IMR-90 (cell line): ENCODE measurements at places on chromosomes 7 and 10. TPM values are rescaled to one million over a fixed set of nuclear protein-coding genes. Genes with fewer than 3 reads are reported as not detected.
A peak's percentile ranks its signal among the peaks of the same experiment; 100 is the strongest.

GRCh38 chr7:152522571-152523067 lies 86.8 kb upstream of the KMT2C start:
- H3K27ac ChIP-seq, result no peak overlapping the region
- no peak for DNase-seq
- H3K27me3 ChIP-seq, result no peaks in the 10 kb centered on the region
- H3K4me3 ChIP-seq, result peak overlapping the region; percentile 19
- no peaks in the 10 kb centered on the region for H3K4me1 ChIP-seq

- 0 out of 2 replicates have a peak, but pooled peaks cover 5% of the 10 kb centered on the region for H3K36me3 ChIP-seq
- H3K4me3 ChIP-seq, result no peak overlapping the region
These were observed 56.6 kb downstream of the MPLKIP start for GRCh38 chr7:40077849-40078248.

DNA sequence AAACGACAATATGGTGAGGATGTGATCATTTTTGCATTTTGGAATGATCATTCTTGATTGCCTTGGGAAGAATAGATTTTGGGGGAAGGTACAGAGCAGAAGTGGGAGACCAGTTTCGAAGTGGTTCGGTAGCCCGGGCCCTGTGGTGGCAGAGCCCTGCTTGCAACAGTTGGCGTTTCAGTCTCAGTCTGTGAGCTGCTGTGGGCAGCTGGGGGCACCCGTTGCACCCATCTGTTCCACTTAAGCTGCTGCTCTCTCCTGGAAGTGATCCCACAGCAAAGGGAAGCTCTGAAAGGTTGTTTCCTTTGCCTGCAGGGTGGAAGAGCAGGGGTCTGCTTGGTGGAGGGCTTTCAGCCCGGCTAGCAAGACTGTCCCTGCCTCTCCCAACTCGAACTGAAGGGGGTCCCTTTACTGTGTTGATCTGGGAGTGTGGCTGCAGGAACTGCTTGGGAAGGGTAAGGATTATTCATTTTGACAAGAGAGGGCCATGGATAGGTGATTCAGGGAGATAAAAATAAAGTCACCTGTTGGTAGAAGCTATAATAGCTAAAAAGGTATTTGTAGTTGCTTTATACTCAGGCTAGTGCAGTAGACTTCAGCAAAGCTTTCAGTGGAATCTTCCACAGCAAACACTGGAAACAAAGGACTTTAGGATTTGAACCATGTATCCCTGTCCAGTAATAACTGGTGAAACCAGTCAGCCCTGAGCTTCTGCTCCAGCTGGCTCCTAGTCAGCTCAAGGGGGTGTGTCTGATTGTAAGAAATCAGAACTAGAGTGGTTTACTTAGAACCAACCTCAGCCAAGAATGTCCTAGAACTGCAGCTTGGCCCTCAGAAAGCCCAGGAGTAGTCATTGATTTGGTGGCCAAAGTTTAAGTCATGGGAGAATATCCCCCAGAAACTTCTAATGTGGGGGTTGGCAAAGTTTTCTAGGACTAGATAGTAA lies 53.1 kb upstream of the PDCD4 start:
- H3K4me3 ChIP-seq, result no peak overlapping the region
- no peak overlapping the region for H3K27ac ChIP-seq
- H3K36me3 ChIP-seq, result no peaks in the 10 kb centered on the region
- H3K27me3 ChIP-seq, result peaks cover 14% of the 10 kb centered on the region
- no peaks in the 10 kb centered on the region; the same call in 1 of the 2 replicates for H3K4me1 ChIP-seq

DNA sequence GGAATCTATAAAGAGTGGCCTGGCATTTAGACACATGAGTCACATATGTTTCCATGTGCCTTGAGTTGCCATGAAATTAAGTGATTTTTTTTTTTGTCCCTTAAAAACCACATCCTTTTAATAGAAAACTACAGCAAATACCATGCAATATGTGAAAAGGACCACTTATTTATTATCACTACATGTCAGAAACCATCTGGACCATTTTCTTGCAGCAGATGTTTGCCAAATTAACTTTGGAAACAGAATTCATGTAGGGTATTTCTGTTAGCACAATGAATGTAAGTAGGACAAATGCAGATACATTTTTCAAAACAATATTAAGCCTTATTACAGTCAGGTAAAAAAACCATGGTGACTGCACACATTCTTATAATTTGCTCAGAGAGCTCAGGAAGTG lies 230.6 kb downstream of the REEP3 start:
- peaks cover 1% of the 10 kb centered on the region; the same call in 1 of the 2 replicates for H3K27me3 ChIP-seq
- no peaks in the 10 kb centered on the region for H3K4me1 ChIP-seq
- H3K4me3 ChIP-seq, result no peak overlapping the region
- H3K36me3 ChIP-seq, result no peaks in the 10 kb centered on the region
- no peak overlapping the region for H3K27ac ChIP-seq

- H3K4me1 ChIP-seq, result no peaks in the 10 kb centered on the region
- no peaks in the 10 kb centered on the region for H3K27me3 ChIP-seq
- H3K4me3 ChIP-seq, result no peak overlapping the region
- H3K36me3 ChIP-seq, result no peaks in the 10 kb centered on the region
- no peak for DNase-seq
These were observed 23.2 kb downstream of the CYCS start for GRCh38 chr7:25101817-25102216.

DNA sequence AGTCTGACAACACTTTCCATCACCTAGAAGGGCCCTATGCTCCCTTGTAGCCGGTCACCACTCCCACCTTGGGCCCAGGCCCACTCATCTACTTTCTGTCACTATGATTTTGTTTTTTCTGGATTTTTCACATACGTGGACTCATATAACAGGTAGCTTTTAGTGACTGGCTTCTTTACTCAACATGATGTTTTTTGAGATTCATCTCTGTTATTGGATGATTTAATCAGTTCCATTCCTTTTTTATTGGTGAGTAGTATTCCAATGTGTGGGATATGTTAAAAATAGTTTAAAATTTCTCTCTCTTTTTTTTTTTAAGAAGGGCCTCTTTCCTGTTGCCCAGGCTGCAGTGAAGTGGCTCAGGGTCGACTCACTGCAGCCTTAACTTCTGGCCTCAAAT lies 9.3 kb downstream of the PALD1 start:
- H3K4me1 ChIP-seq, result no peaks in the 10 kb centered on the region
- H3K27ac ChIP-seq, result no peak overlapping the region
- no peaks in the 10 kb centered on the region for H3K36me3 ChIP-seq
- DNase-seq, result no peak
- H3K4me3 ChIP-seq, result no peak overlapping the region
- peaks cover 23% of the 10 kb centered on the region for H3K27me3 ChIP-seq

DNA sequence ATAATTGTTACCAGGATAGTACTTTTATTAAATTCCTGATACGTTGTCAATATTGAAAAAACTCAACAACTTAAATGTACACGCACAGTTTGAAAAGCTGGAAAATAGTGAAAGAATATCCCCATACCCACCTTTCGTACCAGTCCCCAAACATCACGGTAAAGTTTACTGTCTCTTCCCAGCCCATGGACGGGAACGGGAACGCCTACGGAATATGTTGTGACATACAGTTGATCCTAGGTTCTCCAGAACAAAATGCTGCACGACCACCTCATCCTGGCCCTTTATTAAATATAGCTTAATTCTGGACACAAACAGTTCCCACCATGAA lies 527 bp upstream of the BCAP29 start:
- H3K36me3 ChIP-seq, result peaks cover 3% of the 10 kb centered on the region; the same call in 1 of the 2 replicates
- H3K4me1 ChIP-seq, result no peaks in the 10 kb centered on the region
- peak overlapping the region; percentile 74 for H3K27ac ChIP-seq

- no peak overlapping the region for H3K27ac ChIP-seq
- H3K36me3 ChIP-seq, result no peaks in the 10 kb centered on the region
- H3K27me3 ChIP-seq, result no peaks in the 10 kb centered on the region
- no peak for DNase-seq
- no peak overlapping the region for H3K4me3 ChIP-seq
These were observed 963.7 kb downstream of the REEP3 start for GRCh38 chr10:64484811-64485330.

- peaks cover 71% of the 10 kb centered on the region for H3K36me3 ChIP-seq
- no peak overlapping the region for H3K4me3 ChIP-seq
- no peak for DNase-seq
- H3K4me1 ChIP-seq, result peaks cover 8% of the 10 kb centered on the region
- no peaks in the 10 kb centered on the region for H3K27me3 ChIP-seq
- peak overlapping the region; percentile 15 for H3K27ac ChIP-seq
These were observed 41.3 kb downstream of the PFKP start for GRCh38 chr10:3108575-3109105.

PRLHR gene
- total RNA-seq, result not detected in 2 replicates

IFIT2 gene
- total RNA-seq, result 1.9 and 2.2 TPM in 2 replicates

ANK3 gene
- total RNA-seq, result 1.7 and 1.8 TPM in 2 replicates

PAXIP1 gene
- 7.3 and 7.5 TPM in 2 replicates for total RNA-seq

SPDYE1 gene
- total RNA-seq, result not detected in 2 replicates

CALHM3 gene
- not detected in 2 replicates for total RNA-seq

FIS1 gene
- 241 and 293 TPM in 2 replicates for total RNA-seq

SEMA3D gene
- total RNA-seq, result 10.8 and 13.6 TPM in 2 replicates
